Right kidney (tissue), 9 donors: ENCODE measurements at places on chromosomes 7 and 10.

DNA sequence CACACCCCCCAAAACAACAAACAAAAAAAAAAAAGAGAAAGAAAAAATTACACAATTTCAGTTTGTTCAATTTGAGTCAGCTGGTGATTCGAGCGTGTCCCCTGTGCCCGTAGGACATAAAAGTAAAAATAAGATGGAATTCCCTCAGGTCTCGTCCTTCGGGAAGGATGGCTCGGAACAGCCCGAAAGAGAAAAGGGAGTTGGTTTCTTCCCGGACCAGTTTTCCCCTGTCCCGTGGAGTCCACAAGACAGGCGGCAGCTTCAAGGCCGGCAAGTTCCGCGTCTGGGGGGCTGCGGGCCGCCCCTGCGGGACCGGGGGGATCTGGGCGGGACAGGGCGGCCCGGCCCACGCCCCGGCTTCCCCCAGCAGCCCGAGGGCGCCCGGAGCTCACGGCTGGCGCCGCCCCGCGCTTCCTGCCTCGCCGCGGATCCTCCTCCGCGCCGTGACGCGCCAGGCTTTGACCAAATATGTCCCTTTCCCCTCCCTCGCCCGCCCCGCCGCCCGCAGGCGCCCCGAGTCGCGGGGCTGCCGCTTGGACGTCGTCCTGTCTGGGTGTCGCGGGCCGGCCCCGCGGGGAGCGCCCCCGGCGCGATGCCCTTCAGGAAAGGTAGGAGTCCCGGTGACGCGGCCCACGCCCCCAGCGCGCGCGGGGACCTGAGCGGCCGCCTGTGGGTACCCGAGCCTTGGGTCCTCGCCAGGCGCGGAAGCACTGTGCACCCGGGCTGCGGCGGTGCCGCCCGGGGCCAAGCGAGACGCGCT is 55.8 kb downstream of the RBM17 start:
- peak; percentile 87 for DNase-seq

GRCh38 chr10:59967079-59967478 is 60.7 kb upstream of the CCDC6 start:
- peak; percentile 19 for DNase-seq

DNA sequence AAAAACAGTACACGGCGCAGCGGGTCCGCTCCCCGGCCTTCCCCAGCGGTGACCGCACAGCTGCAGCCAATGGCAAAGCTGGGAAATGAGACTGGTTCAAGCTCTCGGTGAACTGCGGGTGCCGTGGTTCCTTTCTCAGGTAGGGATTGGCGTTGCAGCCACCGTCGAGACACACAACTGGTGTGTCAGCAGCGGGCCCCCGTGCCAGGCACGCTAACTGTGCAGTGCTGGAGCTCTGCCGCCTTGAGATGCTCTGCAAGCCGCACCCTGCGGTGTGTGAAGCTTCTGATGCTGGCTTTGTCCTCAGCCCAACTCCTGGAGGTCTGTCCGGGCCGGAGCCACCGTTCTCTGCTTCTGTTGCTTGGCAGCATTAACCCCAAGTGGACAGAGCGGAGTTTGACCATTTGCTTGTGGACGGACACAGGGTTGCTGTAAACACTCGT is 20.6 kb upstream of the NKX6-2 start:
- no peak for DNase-seq

DNA sequence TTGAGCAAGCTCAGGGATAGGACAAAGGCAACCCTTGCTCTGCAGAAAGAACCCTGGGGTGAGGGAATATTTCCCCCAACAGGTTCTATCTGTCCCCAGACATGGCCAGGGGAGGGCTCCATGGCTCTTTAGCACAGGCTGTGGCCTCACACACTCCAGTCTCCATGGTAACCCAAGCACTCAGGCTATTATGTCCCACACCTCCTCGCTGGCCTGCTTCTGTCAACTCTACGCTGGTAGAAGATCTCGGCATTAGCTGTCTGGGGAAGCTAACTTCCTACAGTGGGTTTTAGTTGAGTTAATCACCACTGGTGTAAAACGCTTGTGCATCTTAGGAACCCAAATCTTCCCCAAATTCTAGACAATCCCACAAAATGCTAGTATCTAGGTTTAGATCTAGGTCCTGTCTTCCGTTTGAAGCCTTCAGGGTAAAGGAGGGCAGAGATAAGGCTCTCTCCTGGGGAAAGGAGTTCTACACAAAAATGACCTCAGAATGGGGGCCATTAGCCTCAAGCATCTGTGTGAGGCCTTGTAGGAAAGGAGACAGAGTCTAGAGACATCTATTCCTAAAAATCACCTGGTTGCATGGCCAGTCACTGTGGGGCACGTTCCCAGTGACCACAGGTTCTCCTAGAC is 36.7 kb upstream of the SLIT1 start:
- DNase-seq: no peak
